ENCODE measurements at places on chromosomes 2 and 18.

DNA sequence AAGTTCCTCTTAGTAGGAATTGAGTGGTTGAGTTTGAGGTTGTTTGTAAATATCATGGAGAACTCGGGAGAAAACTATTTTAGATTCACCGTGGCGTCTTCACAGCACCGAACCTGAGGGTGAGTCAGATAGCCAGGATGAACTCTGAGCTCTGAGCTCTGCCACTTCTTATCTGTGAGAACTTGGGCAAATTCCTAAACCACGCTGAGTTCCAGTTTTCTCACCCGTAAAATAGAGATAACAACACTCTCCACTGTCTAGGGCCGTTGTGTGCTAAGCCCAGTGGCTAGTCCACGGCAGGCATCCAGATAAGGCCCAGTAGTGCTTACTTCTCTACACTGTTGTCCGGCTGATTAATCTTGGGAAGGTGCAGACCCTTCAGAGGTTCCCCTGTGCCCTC lies 7.0 kb downstream of the KIF5C start:
- DNase-seq = no peak

DNA sequence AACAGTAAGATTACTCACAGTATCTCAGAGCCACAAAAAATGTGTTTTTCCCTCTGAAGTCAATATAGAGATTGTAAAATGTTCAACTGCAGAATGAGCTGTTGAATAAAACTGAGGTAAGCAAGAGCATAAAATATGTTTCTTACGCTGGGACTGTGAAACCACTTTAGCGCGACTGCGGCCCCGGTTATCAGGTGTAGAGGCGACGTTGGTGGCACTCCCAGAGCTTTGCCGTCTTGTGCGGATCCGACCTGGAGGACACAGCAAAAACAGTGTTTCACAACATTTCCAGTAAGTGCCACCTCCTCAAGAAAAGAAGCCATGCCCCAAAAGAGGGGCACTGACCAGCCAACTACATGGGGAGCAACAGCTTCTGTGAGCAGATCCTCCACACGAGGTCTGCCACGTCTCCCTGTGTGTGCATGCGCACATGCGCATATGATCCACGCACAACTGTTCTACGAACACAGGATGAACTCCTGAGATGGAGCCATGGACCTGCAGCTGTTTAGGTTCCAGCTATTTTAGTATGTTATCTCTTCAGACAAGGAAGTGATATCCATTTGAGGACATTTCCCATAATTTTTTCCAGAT lies 100.7 kb upstream of the RNU4ATAC start:
- DNase-seq = no peak

- DNase-seq = no peak
Observed at GRCh38 chr2:20664071-20664390, 2.9 kb upstream of the GDF7 start.

DNA sequence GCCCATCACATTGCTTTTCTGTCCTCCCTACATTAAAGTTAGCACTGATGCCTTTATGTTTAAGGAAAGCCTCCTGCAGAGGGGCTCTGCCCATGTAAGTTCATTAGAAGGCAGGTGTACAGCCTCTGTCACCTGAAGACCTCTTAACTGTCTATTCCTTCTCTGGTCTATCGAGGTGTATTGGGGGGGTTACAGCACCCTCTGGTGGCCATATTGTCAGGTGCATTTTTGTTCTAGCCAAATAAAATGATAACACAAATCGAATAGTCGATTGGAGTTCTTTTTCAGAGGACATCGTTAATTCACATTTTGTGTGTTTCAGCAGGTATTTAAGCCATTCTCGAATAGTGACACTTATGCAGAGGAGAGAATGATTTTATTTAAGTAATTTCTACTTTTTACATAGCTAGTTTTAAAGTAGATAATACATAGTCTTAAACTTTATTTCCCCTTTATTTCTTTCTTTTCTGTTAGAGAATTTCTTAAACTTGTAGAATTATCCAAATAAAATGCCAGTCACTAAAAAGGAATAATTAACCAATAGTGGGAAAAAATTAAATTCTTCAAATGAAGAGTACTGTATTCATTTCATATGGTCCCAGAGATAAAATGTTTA lies 136.8 kb downstream of the NEDD4L start:
- DNase-seq = no peak

DNA sequence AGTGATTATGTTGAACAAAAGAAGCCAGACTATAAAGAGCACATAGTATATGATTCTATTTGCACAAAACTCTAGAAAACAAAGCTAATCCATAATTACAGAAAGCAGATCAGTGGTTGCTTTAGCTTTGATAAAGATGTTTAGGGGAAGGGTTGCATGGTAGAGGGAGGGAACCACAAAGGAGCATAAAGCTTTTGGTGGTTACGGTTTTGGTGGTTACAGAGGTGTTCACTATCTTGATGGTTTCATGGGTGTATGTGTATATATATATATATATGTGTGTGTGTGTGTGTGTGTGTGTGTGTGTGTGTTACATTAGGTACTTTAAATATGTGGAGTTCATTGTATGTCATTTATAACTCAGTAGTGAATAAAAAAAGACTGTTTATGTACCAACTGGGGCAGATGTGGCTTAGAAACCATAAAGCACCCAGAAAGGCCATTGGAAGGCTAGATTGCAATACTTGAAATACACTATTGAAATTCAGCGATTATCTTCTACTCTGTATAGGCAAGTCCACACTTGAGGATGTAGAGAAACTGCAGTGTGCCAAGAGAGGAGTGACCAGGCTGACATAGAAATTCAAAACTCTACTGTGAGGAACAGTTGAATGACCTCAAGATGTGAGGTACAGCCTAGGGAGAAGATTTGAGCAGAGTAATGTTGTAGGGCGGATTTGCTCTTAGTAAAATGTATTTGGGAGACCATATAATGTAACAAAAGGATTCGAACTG lies 60.6 kb downstream of the CAB39 start:
- DNase-seq = no peak

DNA sequence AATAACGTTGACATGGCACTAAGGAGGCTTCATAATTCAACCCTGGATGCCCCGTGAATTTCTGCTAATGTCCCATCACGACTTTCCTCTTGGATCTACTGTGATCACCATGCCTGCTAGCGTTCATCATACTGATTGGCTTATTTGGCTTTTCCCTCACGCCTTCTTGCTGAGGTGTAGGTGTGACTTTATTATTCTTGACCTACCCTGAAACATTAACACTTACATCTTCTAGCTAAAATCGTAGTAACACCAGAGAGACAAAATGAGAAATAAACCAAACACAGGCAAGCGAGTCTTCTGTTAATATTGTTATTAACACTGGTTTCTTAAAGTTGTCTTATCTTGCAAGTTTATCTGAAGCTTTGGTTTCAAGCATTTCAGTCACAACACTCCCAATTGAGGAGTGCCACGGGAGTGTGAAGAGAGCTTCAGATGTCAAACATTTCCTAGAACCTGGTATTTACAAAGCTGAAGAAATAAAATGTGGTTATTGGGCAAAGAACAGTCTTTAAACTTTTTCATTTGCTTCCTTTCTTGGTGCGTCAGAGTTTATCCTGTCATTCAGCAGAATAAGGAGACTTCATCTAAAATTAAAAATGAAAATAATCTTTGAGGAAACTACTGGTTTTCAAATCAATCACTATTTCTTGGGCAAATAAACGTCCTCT lies 15.4 kb upstream of the STAT1 start:
- DNase-seq = no peak

DNA sequence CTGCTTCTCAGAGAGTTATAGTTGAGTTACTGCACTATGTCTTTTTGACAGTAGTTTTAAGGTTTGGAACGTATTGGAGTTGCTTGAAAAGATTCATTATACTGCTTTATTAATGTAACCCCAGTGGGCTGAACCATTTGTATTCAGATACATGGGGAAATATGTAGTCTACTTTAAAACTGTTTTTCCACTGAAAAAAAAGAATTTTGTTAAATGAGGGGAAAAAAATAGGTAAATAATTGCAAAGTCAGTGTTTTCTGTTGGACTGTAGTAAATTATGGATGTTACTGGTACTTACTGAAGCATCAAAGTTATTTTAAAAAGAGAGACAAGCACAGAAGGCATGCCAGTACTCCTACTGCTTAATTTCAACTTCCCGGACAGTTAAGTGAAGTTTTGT lies 36.4 kb downstream of the ZC3H15 start:
- DNase-seq = no peak

DNA sequence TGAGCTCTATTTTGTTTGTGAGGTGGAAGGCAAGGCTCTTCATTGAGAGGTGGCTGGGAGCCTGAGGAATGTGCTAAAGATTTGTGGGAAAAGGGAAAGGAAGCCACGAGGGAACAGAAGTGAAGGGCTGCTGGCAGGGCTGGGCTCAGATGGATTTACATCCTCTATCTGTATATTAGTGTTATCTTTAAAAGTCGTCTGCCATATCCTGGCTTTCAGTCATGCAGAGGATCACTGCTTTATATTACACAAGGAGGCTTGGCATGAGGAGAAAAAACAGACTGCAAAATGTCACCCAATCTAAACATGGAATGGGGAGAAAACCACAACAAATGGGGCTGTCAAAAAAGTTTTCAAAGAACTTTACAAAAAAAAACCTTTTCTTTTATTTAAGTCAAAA lies 434.4 kb downstream of the HRH4 start:
- DNase-seq = no peak

GRCh38 chr2:173998386-173998785 lies 33.2 kb upstream of the SP3 start:
- no peak for DNase-seq

- no peak for DNase-seq
Observed at GRCh38 chr2:14826518-14826917, 194.0 kb downstream of the LRATD1 start.

GRCh38 chr2:102661846-102662245 lies 42.5 kb downstream of the SLC9A2 start:
- no peak for DNase-seq

DNA sequence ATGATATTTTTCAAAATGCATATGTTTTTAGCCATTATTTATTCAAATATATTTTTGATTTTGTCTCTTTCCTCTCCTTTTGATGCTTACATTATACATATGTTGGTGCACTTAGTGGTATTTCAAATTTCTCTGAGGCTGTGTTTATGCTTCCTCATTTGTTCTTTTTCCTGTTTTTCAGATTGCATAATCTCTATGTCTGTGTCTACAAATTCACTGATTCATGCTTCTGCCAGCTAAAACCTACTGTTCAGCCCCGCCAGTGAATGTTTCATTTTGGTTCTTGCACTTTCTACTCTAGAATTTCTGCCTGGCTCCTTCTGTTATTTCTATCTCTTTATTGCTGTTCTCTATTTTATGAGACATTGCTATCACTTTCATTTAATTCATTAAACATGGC lies 951.7 kb upstream of the CNTNAP5 start:
- DNase-seq = no peak

DNA sequence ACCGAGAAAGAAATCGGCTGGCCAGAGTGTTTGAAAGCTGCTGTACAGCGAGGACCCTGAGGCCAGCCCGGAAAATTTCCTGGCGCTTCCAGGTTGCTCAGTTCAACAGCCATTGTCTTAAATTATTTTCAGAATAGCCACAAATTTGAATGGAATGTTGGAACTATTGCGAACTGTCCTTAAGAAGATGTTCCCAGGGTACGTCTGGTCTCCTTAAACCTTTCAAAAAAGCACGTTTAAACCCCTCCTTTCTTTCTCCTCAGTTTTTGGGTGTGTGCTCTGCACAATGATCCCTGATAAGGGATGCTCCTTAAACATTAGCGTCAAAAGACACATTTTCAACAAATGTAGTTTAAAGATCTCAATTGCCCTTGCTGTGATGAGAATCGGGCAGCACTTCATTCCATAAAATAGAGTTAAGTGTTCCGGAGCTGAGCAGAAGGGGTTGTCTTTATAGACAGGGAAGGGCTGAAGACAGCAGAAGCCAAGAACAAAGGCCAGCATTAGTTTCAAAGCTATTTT lies 14.5 kb upstream of the LPIN2 start:
- no peak for DNase-seq

GRCh38 chr2:237280229-237280628 lies 133.7 kb downstream of the COL6A3 start:
- DNase-seq = peak; percentile 83

- DNase-seq = peak; percentile 83
Observed at GRCh38 chr18:8800445-8800844, 95.1 kb downstream of the MTCL1 start.

- no peak for DNase-seq
Observed at GRCh38 chr2:143762176-143762928, 633.1 kb downstream of the ARHGAP15 start.

DNA sequence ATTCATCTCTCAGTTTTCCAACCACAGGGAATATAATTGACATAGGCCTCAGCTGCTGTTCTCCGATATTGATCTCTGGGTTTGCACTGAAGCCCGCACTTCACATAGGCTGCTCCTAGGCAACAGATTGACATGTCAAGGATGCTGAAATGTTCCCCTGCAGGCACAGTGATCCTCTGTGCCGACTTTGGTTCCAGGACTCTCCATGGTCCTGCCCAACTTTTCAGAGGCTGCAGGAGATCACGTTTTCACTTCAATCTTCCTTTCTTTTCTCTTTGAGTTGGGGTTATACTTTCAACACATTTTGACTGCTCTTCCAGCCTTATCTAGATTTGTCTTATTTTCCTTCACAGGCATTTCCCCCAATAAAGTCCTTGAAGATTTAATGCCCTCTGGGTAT lies 1361.0 kb downstream of the DSC3 start:
- DNase-seq = no peak

- DNase-seq = no peak
Observed at GRCh38 chr2:126913329-126913728, 14.6 kb downstream of the TEX51 start.

DNA sequence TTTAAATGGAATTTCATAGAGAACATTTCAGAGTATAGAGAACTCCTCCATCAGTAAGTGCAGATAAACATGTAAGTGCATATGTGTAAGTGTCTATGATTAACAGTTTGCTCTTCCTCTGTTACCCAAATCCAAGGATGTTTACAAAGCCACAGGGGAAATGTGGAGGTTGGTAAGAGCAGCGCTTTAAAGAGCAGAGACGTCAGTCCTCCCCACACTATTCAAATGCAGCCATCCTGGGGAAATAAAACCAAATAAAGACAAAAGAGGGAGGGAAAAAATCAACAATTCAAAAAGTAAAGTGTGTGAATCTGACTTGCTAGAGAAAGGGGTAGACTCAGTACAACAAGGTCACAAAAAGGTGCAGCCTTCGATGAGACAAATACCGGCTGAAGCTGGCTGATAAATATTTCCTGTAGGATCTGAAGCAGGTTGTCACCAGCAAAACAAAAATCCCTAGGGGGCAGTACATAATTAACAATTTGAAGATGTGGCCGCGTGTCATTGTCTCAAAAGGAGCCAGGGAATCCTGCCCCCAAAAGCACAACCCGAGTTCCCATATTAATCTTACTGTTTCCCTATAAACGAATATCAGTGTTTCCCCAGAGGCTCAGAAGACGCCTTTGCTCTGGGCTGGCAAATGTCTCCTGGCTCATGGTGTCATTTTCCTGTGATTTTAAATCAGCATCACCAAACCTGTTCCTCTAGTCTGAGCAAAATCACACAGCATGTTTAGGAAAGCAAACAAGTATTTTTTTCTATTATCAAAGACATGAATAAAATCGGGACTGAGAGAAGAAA lies 216.5 kb downstream of the CDCA7 start:
- DNase-seq = no peak

- DNase-seq = no peak
Observed at GRCh38 chr2:55985406-55985805, 61.8 kb upstream of the EFEMP1 start.
